Cardiac muscle cell (in vitro differentiated cells and primary cell): ENCODE measurements at places on chromosomes 13 and 19. TPM values are rescaled to one million over a fixed set of nuclear protein-coding genes. Genes with fewer than 3 reads are reported as not detected.
A peak's percentile ranks its signal among the peaks of the same experiment; 100 is the strongest.

DNA sequence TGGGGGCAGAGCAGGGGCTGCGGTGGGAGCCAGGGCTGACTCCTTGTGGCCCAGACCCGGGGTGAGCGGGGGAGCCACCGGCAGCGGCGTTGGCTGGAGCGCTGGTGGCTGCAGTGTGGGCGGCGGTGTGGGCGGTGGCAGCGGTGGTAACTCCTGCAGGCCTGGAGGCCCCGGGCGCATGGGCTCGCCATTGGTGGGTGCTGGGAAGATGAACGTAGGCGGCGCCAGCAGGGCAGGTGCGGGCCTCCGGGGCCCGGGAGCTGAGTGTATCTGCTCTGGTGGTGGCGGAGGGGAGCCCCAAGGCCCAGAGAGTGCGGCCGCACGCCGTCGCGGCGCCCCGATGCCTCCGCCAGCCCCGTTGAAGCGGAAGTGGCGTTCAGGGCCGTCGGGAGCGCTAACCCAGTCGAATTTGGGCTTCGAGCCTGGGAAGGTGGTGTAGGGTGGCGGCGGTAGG, 2.0 kb downstream of the GGN start:
- no peak for DNase-seq

FCAR gene
- not detected in 2 replicates for polyA plus RNA-seq

GFY gene
- 5.0 and 8.4 TPM in 2 replicates for polyA plus RNA-seq

WDR18 gene
- polyA plus RNA-seq = 241 and 262 TPM in 2 replicates

GRCh38 chr19:33510462-33511194, 11.0 kb downstream of the PEPD start:
- DNase-seq = no peak

- no peak for DNase-seq
Observed at GRCh38 chr13:99614465-99614885, 113.2 kb downstream of the TM9SF2 start.

- DNase-seq = no peak
Observed at GRCh38 chr13:109602356-109602755, 184.0 kb downstream of the IRS2 start.

DNA sequence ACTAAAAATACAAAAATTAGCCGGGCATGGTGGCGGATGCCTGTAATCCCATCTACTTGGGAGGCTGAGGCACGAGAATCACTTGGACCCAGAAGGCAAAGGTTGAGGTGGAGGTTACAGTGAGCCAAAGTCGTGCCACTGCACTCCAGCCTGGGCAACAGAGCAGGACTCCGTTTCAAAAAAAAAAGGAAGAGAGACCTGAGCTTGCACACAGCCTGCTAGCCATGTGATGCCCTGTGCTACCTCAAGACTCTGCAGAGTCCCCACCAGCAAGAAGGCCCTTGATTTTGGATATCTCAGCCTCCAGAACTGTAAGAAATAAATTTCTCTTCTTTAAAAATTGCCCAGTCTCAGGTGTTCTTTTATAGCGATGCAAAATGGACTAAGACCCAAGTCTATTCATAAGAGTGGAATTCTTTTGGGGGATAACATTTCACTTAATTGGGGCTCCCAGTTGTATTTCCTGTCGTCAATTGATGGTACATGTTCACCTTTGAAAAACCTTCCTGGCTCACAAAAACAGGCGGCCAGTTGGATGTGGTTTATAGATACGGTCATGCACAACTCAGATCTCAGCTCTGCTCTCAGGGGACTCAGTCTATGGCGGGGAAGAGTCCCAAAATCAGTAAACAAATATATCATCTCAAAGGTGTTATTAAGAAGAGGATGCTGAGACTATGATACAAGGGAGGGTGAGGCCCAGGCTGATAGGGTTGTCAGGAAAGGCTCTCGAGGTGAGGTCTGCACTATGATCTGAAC, 2.4 kb upstream of the CHERP start:
- DNase-seq = no peak

GRCh38 chr13:53631511-53631910, 602.9 kb downstream of the OLFM4 start:
- DNase-seq = no peak

DNA sequence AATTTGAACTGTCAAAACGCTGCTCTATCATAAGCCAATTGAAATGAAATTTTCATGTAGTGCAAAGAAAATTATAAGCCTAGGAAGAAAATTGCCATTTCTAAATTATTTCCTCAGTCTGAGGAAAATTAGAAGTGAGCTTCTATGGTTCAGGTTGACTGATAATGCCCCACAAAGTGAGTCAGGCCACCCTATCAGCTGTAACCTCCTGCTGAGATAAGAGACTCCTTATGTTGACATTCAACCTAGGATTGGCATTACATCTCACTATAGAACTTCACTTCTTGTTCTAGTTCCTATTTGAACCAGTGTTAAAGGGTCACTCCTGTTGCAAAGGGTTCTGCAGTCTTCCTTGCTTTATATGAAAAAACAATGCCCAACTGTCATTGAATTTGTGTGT, 32.6 kb upstream of the RFC3 start:
- no peak for DNase-seq

- no peak for DNase-seq
Observed at GRCh38 chr13:106630162-106630561, 62.2 kb upstream of the ARGLU1 start.

- no peak for DNase-seq
Observed at GRCh38 chr19:14510311-14511228, 7.6 kb downstream of the DNAJB1 start.

GRCh38 chr19:4088975-4089374, 22.3 kb upstream of the ZBTB7A start:
- no peak for DNase-seq

PRODH2 gene
- polyA plus RNA-seq = not detected in 2 replicates

GRCh38 chr19:18204394-18205199, 755 bp upstream of the RAB3A start:
- no peak for DNase-seq

GRCh38 chr13:46041419-46041839, 11.1 kb downstream of the ZC3H13 start:
- no peak for DNase-seq

KASH5 gene
- polyA plus RNA-seq = 1.2 TPM in 1 of 2 replicates, not detected in the other

GRCh38 chr19:51142119-51142518, at the start of gene SIGLEC7:
Gene SIGLEC7, plus strand, starts transcription at chr19:51142301. Its CDS starts 69 bp downstream, at chr19:51142370.
- no peak for DNase-seq

CYSLTR2 gene
- polyA plus RNA-seq = 0.48 TPM in 1 of 2 replicates, not detected in the other

DNA sequence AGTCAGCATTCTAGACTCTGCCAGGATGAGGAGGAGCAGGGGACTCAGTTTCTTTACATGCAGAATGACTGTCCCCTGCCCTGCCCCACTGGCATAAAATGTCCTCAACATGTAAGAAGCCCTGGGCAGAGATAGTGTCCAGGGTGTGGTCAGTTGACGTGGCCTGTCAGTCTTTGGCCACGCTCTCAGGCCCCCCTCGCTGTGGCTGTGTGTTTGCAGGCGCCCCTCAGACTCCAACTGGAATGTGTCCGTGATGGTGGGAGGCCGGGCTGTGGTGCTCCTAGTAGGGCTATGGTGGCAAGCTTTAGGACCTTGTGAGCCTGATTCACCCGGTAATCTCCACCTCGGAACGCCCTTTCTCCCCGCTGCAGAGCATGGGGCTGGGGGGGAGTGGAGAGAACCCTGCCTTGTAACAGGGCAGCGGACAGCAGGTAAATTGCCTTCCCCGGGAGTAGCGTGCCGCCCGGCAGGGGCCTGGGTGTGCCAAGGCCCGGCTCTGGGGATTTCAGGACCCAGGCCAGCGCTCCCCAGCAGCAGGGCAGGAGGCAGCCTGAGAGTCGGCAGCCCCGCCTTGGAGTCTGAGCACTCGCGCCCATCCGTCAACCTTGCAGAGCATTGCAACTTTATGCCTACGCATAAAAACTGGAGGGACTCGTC, 62.3 kb downstream of the CHST8 start:
- DNase-seq = peak; percentile 59

GRCh38 chr13:38819596-38819995, 132.7 kb downstream of the FREM2 start:
- DNase-seq = no peak

DNA sequence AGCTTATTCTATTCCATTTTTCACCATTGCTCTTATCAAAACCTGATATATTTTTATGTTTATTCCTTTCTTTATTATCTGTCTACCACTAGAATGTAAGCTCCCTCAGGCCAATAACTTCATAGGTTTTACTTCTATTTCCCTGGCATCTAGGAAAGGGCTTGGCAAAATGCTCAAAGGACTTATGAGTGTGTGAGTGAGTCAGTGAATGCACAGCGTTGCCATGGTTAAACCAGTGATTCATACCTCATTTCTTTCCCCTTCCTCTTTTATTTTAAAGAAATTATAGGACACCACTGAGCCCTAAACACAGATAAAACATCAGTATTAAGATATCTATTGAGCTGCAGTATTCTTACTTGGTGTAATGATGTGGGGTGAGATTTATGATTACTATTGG, 162.1 kb downstream of the GPC6 start:
- DNase-seq = peak; percentile 65

- no peak for DNase-seq
Observed at GRCh38 chr13:51645154-51645650, 60.9 kb downstream of the WDFY2 start.

DNA sequence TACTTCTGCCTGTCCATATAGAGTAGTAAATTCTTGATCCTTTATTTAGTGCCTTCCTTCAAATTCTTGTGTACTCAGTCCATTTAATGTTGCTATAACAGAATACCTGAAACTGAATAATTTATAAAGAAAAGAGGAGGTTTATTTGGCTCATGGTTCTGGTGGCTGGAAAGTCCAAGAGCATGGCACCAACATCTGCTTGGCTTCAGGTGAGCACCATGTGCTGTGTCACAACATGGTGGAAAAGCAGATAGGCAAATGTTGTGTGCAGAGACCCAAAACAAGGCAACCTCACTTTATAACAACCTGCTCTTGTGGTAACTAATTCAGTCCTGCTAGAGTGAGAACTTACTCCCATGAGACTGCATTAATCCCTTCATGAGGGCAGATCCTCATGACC, 195.3 kb downstream of the LMO7 start:
- no peak for DNase-seq

DLL3 gene
- 12.2 and 13.9 TPM in 2 replicates for polyA plus RNA-seq

GRCh38 chr19:12668932-12669269, 2.3 kb downstream of the WDR83 start:
- peak; percentile 59 for DNase-seq

DNA sequence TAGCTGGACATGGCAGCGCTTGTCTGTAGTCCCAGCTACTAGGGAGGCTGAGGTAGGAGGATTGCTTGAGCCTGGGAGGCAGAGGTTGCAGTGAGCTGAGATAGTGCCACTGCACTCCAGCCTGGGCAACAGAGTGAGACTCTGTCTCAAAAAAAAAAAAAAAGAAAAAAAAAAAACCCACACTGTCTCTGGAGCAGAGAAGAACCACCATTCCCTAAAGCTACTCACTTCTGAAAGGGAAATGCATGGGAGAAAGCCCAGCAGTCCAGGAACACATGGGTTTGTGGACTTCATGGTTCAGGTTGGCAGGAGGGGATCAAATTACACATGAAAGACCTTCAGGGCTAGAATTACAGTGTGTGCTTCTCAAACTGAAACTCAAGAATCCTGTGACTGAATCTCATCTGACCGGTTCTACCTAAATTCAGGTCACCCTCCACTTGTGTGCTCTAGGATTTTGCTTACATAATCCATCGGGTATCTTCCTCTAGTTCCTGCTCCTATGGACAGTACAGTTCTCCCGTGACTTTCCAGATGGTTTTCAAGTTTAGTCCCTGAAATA, 30.2 kb upstream of the CPB2 start:
- peak; percentile 72 for DNase-seq

VSTM1 gene
- not detected in 2 replicates for polyA plus RNA-seq

GRCh38 chr19:45250832-45251451, at the start of gene MARK4:
Gene MARK4, plus strand, starts transcription at chr19:45251271. Its CDS starts 318 bp downstream, at chr19:45251589.
- DNase-seq = peak; percentile 69

DNA sequence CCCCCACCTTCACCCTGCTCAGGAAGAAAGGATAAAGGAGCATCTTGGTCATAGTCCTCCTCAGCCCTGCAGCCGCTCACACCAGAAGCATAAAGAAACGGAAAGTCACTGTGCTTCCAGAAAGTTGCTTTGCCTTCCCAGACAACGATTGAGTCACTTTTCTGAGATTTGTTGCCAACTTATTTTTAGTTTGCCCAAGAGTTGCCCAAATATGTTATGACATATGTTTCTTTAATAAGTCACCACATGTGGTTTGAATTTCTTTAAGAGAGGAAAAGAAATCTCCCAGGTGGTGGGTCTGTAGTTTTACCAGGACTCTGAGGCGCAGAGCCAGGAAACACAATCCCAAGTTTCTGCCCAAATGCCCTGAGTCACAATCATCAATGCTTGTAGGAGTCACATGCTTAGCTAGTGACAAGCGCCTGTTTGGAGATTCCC, 63.4 kb upstream of the LRCH1 start:
- DNase-seq = peak; percentile 77

DACT3 gene
- 107 and 153 TPM in 2 replicates for polyA plus RNA-seq

DNA sequence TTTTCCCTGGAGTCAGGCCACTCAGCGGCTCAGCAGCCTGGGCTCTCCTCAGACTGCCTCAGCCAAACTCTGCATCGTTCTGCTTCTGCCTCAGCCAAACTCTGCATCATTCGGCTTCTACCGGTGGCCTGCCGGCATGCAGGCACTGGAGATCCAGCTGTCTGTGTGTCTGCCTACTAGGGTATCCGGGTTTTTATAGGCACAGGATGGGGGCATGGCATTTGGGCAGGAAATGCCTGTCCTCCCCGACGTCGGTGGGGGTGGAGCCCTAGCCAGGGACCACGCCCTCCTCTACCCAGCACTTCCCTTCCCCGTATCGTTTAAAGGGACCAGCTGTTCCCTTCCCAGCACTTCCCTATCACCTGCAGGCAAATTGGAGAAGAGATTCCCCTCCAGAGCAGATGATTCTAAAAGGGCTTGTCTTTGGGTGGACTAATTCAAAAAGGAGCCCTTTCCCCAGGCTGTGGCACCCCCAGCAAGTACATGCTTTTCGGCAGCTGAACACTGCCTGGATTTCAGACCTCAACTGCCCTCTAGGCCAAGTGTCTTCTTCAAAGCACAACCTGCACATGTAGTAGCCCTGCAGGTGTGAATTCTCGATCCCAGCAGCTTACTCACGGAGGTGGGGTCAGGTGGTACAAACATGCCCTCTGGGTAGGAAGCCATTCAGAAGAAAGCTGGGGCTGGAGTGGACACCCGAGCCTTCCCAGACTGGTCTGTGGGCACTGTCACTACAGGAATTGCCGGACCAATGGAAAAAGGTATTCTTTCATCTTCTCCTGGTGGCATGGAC, 25.4 kb upstream of the GPR12 start:
- DNase-seq = peak; percentile 14

- no peak for DNase-seq
Observed at GRCh38 chr13:111336666-111337065, 16.2 kb downstream of the TEX29 start.

DNA sequence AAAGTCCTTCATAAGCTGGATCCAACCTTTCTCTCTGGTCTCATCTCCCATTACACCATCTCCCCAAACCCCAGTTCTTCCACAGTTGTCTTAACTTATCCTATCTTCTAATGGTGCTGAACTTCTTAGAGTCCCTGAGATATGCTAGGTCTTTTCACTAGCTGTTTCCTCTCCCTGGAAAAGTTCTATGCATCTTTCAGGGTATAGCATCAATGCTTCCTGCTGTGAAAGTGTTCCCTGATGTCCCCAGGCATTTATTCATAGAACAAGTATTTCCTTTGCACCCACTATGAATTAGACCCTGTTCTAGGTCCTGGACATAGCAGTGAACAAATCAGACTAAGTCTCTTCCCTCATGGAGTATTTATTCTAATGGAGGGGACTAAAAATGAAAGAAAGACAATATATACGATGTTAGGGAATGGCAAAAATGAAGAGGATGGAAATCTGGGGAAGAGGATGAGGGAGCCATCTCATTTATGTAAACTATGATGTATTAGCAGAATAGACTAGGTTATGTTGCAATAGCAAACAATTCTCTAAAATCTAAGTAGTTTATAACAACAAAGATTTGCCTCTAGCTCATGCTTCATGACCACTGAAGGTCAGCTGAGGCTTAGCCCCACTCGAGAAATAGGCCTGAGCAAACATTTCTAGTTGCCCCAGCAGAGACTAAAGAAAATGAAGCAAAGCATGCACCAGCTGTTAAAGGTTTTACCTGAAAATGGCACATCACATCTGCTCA, 120.0 kb downstream of the CYSLTR2 start:
- DNase-seq = no peak
